ENCODE measurements at places on chromosomes 2 and 18.

DNA sequence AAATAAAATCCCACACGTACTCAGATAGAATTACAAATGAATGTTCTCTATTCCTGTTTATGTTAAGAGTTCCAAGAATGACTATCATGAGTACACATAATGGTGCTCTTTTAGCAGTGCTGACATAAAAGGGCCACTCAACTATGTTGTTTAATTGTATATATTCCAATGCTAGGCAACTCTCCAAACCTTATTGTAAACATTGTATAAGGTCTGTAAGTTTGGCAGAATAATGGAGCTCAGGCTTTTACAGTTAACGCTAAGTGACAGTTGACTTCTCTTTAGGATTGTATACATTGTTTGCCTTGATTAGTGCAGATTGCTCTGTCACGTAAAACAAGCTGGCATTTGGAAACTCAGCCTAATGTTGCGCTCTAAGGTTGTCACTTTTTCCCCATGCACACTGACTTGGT is 20.8 kb downstream of the RBMS1 start:
- H3K27me3 ChIP-seq = no peaks in the 10 kb centered on the region
- H3K4me3 ChIP-seq = no peak overlapping the region
- no peak for DNase-seq
- H3K4me1 ChIP-seq = peaks cover 25% of the 10 kb centered on the region
- H3K36me3 ChIP-seq = no peaks in the 10 kb centered on the region

DNA sequence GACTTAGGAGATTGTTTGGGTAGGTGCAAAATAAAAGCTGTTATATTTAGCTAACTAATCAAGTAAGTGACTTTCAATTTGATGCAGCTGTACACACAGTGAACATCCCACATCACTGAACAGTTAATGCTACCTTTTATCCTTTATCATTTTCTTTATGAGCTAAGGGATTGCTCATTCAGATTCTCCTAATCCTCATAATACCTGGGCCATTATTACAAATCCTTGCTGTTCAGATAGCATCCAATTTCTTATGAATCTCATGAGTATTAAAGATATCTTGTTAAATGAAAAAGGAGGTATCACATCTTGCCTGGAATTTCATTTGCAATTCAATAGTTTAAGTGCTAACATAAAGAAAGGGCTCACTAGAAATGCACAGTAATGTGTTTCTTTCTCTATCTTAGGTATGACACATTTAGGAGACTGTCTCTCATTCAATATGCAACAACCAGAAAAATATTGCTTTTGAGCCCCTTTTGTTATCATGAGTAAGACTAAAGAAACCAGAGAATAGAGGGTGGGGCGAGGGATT is 918.5 kb downstream of the CBLN2 start:
- H3K27ac ChIP-seq = no peak overlapping the region
- no peak overlapping the region for H3K4me3 ChIP-seq
- DNase-seq = no peak
- no peaks in the 10 kb centered on the region for H3K36me3 ChIP-seq
- no peaks in the 10 kb centered on the region for H3K27me3 ChIP-seq
- H3K4me1 ChIP-seq = no peaks in the 10 kb centered on the region

DNA sequence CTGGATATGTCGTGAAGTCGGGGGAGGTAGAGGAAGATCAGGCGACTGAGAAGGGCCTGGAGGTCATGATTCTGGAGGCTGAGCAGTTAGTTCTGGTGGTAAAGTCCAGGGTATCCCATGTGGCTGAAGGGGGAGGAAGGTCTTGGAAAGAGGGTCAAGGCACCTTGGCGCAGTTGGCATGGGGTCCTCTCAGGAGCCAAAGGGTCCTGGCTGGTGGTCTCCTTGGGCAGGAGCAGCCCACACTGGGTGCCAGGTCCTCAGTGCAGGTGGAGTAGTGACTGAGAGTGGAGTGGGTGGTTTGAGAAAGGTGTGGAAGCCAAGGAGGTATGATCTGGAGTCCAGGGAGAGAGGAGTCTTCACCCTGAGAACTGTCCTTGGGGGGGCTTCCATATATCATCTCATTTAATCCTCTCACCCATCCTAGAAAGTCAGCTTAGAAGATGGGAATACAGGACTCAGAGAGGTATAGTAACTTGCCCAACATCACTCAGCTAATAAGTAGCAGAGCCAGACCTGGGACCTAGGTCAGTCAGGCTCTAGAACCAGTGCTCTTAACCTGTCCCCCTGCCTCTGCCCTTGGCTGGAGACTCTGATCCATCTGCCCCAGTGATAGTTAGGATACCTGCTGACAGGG is 24.5 kb downstream of the FBXO41 start:
- no peak overlapping the region for H3K27ac ChIP-seq
- no peak overlapping the region for H3K4me3 ChIP-seq
- no peaks in the 10 kb centered on the region for H3K27me3 ChIP-seq
- H3K4me1 ChIP-seq = peaks cover 10% of the 10 kb centered on the region
- DNase-seq = no peak

- no peaks in the 10 kb centered on the region for H3K36me3 ChIP-seq
- H3K27me3 ChIP-seq = no peaks in the 10 kb centered on the region
Measured at GRCh38 chr2:157420771-157421323, 23.0 kb downstream of the CYTIP start.

DNA sequence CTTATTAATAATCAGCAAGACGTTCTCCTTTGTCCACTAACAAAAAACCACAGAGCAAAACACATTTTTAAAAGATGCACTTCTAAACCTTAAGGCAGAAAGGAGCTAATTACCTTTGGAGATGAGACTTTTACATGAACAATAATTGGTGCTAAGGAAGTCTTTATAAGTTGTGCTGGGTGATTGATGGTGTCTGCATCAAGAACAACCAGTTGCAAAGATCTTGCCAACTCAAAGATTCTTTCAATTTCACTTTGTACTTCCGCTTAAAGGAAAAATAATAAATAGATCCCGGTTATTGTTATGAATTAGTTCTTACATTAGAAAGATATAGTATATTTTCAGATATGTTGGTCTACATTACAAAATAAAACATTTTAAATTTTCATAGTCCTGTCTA is 26.9 kb upstream of the ARL5A start:
- DNase-seq = no peak
- H3K36me3 ChIP-seq = no peaks in the 10 kb centered on the region
- H3K27ac ChIP-seq = no peak overlapping the region
- no peak overlapping the region for H3K4me3 ChIP-seq
- H3K27me3 ChIP-seq = no peaks in the 10 kb centered on the region

- H3K27me3 ChIP-seq = no peaks in the 10 kb centered on the region
- H3K36me3 ChIP-seq = no peaks in the 10 kb centered on the region
- DNase-seq = no peak
- no peak overlapping the region for H3K4me3 ChIP-seq
- no peak overlapping the region for H3K27ac ChIP-seq
- H3K4me1 ChIP-seq = peaks cover 63% of the 10 kb centered on the region
Measured at GRCh38 chr2:181781078-181781786, 100.9 kb upstream of the NEUROD1 start.

DNA sequence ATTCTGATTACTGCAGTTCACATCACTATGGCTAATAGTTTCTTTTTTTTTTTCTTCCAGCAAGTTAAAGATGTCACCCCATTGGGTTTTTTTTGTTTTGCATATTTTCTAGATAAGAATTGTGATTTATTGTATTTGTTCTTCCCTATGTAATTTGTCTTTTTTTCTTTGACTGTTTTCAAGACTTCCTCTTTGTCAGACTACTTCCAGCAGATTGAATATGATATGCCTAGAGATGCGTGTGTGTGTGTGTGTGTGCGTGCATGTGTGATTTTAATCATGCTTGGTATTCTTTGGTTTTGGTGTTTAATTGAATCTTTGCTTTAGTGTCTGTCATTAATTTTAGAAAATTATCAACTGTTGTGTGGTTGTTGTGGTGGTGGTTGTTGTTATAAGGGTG is 166.7 kb upstream of the SLC39A10 start:
- H3K4me1 ChIP-seq = peaks cover 9% of the 10 kb centered on the region
- DNase-seq = no peak
- no peak overlapping the region for H3K4me3 ChIP-seq
- H3K36me3 ChIP-seq = no peaks in the 10 kb centered on the region
- H3K27ac ChIP-seq = no peak overlapping the region

Data from keratinocyte (primary cell).